ENCODE measurements at places on chromosomes 2 and 18.

- DNase-seq = no peak
These were observed 6.6 kb downstream of the ATOH8 start for GRCh38 chr2:85760371-85760770.

DNA sequence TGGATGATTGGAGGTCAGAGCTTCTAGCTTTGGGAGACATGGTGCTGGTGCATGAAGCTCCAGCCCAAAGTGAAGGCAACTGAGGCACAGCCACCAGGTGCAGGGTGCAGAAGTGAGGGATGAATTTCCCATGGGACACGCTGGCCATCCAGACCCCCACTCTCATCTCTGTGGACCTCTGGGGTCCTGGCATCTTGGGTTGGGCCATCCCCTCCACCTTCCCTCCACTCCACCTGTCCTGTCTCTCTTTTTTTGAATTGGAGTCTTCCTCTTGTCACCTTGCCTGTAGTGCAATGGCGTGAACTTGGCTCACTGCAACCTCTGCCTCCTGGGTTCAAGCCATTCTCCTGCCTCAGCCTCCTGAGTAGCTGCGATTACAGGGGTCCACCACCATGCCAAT lies 3.4 kb downstream of the NGEF start:
- no peak for DNase-seq

DNA sequence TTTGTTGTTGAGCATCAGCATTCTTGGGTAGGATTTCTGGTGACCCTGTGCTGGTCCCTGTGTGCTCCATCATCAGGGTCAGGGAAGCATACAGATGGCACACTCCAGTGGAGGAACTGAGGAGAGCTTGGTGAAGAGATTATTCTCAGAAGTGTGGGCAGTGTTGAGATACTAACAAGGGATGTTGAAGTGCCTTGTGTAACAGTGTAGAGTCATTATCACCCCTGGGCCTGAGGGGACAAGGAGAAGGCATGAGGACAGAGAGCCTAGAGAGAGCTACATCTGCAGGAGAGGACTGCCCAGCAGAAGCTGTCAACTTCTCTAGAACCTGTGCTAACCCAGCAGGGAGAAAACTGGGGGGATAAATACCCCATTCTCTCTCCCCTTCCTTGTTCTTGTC lies 189.0 kb downstream of the PLCL1 start:
- DNase-seq = no peak

GRCh38 chr18:9577361-9577760 lies 37.0 kb downstream of the PPP4R1 start:
- DNase-seq = no peak

- DNase-seq = no peak
These were observed 13.1 kb upstream of the ACTR3 start for GRCh38 chr2:113876503-113877387.

DNA sequence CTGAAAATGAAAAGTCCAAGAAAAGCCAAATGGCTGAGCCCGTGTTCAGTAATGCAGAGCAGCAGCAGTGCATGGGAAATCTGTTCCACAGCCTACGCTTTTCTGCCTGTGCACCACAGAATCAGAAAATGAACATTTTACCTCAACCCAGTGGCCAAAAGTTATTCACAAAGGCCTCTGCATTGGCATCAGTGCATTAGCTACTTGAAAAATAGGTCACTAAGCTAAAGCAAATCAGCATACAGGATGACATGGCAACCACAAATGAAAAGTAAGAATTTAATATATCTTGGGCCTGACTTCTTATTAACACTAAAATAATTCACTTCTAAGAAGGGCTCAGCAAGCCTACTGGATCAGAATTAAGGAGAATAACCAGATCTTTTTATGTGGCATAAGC lies 1145.3 kb upstream of the CHAC2 start:
- DNase-seq = no peak

DNA sequence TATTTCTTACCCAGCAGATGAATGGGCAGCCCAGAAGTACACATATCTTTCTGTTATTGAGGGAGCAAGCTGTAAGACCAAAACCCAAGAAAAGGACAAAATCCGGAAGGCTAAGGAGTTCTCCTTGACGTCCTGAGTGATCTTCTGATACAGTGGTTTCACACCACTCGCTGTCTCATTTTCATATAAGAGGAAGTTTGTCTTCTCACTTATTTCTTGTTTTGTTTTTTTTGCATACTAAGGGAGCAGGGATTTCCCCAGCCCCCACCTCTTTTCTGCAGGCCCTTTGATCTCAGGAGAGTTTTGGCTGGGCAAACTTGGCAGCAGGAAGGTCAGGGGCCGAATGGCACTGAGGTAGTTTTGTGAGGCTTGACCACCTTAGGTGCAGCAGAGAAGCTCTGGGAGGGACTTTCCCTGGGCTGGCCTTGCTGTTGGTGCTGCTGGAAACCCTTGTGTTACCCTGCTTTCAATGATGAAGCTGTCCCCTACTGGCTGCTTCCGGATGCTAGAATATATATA lies 13.3 kb downstream of the CHRNA1 start:
- DNase-seq = no peak

- no peak for DNase-seq
These were observed 24.0 kb upstream of the B3GNT7 start for GRCh38 chr2:231371430-231372054.

- DNase-seq = no peak
These were observed 39.1 kb downstream of the FN1 start for GRCh38 chr2:215396595-215397313.

GRCh38 chr2:85852937-85853498 lies 35.8 kb downstream of the ST3GAL5 start:
- no peak for DNase-seq

- DNase-seq = no peak
These were observed 47.4 kb upstream of the MTCL1 start for GRCh38 chr18:8657873-8658470.

DNA sequence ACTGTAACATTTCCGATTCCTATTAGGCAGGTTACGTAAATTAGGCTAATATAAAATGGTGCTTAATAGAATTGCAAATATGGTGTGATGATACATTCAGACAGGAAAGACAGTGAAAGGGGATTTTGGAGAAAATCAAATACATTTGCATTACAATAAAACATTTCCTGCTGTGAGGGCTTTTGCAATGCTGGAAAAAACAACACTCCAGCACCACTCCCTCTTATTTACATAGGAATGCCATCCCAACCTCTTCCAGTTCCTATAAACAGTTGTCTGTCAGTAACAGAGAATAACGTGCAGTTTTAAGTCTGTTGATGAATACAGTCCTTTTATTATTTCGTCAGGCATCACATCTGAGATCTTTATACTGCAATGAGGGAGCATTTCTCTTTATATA lies 298.8 kb upstream of the FANCL start:
- DNase-seq = no peak

GRCh38 chr2:106885329-106885728 lies 638 bp downstream of the ST6GAL2 start:
- DNase-seq = no peak

- no peak for DNase-seq
These were observed 5.2 kb downstream of the PROC start for GRCh38 chr2:127423478-127423843.

GRCh38 chr18:44857081-44857480 lies 176.4 kb downstream of the SETBP1 start:
- no peak for DNase-seq

GRCh38 chr18:48575301-48575657 lies 36.4 kb downstream of the CTIF start:
- DNase-seq = no peak

- no peak for DNase-seq
These were observed 991.4 kb upstream of the CELF4 start for GRCh38 chr18:38557006-38557405.

- DNase-seq = no peak
These were observed 23.2 kb downstream of the GYPC start for GRCh38 chr2:126679094-126679713.

DNA sequence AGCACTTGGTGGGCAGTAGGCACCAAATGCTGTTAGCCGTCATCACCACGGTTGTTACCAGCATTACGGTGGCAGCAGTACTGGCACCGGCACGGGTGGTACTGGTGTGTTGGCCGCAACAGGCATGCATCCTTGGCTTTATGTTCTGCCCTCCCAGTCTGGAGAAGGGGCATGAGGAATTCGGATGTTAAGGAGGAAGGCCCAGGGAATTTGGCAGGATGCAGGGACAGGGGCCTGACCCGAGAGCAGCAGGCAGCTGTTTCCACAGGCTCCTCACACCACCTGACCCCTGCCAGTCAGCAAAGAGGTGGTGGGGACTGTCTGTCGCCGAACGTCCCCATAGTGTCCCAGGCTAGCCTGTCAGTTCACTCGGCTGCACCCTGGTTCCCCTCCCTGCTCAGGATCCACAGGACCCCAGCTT lies 79.0 kb downstream of the EDAR start:
- no peak for DNase-seq

GRCh38 chr2:118584062-118584749 lies 263.2 kb downstream of the EN1 start:
- DNase-seq = no peak

DNA sequence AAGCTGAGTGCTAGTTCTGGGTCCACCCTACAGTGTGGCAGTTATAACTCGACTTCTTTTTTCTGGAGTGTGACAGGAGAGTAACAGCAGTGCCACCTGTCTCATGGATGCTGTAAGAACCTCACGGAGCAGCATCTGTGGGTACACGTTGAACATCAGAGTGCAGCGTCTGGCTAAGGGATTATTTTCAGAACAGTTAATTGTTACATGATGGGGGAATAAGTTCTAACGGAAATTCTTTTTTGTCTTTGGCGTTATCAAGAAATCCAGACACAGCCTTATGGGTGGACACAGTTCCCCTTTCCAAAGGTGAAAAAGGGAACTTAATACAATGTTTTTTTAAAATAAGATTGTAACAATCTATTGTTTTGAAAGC lies 28.3 kb upstream of the TOGARAM2 start:
- peak; percentile 28 for DNase-seq

- no peak for DNase-seq
These were observed 11.2 kb upstream of the SPRED2 start for GRCh38 chr2:65443509-65444186.

DNA sequence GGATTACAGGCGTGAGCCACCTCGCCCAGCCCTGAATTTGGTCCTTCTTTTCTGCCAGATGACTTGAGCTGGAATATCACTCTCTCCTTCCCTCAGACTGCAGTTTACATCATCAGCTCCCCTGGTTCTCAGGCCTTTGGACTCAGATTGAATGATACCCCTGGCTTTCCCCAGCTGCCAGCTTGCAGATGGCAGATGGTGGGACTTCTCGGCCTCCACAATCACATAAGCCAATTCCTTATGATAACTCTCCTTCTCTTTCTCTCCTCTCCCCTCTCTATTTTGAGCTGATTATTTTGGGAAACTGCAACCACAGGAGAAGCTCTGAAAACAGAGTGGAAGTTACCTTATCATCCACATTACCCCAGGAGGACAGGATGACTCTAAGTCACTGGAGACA lies 33.4 kb upstream of the ATP8B1 start:
- no peak for DNase-seq

DNA sequence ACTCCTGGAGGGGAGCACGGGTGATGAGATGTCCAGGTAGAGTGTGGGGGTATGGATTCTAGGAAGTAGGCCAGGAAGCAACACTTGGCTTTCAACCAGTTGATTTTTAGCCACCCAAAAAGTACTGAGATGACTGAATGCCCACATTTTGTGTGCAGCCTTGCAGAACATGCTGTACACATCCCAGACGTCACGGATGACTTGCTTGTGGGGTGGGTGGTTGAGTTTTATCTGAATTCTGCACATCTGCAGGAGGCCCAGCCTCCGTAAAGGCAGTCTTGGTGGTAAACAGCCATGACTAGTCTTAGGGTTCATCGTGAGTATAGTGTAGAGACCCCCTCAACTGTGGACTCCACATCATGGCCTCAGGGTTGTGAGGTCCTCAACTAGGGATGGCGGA lies 53.3 kb upstream of the CCDC195 start:
- no peak for DNase-seq

DNA sequence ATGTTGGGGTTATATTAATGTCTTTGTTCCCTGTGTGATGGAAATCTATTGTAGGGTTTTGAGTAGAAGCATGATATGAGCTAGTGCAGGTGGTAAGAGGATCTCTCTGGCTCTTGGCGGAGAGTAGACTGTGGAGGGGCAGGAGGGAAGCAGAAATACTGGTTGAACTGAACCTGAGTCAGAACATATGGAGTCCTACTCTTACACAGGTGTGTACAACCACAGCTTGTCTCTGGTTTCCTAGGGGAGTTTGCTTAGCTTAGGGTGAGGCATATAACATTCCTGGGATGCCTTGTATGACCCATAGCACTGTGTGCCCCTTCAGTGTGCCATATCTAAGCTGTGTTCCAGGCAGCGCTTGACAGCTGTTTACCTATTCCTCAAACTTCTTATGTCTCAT lies 97.3 kb upstream of the GCFC2 start:
- DNase-seq = no peak

DNA sequence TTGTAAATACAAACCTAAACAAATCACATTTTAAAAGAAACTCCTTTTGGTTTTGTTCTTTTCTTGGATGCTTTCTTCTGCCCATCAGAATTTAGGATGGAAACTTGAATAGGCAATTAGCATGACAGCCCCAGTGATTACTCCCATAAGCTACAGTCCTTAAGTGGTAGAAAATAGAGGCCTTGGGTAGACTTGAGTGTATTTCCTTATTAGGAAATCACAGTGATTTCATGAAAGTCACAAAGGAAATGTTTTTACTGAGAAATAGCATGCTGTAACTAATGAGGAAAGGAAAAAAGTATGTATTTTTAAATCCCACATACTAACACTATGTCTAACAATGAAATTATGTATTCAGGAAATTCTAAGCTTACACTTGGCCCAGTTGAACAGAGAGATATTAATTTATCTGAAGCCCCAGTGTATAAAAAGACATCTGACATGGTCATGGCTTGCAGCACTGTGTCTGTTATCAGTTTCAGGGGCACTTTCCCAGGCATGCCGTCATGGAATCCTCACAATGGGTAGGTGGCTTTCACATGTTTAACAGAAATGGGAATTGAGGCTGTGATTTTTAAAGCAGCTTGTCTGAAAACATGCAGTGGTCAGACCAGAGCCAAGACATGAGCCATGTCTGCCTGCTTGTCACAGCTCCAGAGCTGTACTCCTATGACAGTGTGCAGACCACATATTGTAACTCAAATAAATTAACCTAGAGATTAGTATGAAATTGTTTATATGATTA lies 79.7 kb upstream of the TRIB2 start:
- no peak for DNase-seq

- no peak for DNase-seq
These were observed 8.4 kb downstream of the CASP10 start for GRCh38 chr2:201191132-201191875.

DNA sequence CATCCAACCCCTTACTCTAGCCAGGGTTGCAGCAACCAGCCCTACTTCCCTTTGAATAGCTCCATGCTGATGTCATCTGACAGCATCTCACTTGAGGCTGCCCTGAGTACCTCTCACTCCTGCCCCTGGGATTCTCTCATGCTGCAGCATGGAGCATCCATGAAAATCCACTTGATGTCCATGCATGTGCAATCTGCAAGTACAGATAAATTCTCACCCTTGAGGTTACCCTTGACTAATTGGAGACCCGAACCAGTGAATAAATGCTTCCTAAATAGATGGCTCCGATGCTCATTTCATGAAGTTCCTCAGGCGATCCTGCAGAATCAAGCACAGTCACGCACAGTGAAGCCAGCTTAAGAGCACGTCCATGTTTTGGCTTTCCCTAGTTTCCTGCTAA lies 298.3 kb downstream of the RBM43 start:
- no peak for DNase-seq
